AG09309 (cell line): ENCODE measurements at places on chromosomes 4 and X.

GRCh38 chr4:123580981-123581664, 184.5 kb downstream of the SPRY1 start:
- no peak for DNase-seq

DNA sequence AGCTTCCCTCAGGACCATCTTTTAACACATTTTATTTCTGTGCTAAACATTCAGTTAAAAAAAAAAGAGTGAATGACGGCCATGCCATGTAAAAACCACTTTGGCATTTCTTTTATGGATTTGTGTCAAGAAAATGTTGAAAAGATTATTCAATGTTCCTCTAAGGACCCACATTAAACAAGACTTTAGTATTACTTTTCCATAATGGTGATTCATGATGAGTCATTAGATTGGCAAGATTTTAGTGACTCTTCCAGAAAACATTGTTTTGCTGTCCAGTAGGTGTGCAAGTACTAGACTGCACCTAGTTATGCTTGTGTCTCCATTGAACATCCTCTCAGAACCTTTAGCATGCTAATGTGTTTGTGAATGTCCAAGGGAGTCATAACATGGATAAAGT, 748.6 kb downstream of the STPG2 start:
- no peak for DNase-seq

GRCh38 chrX:1609762-1610161, 5.1 kb upstream of the ASMT start:
- no peak for DNase-seq

- no peak for DNase-seq
These were observed 175.8 kb upstream of the TECRL start for GRCh38 chr4:64584981-64585557.

DNA sequence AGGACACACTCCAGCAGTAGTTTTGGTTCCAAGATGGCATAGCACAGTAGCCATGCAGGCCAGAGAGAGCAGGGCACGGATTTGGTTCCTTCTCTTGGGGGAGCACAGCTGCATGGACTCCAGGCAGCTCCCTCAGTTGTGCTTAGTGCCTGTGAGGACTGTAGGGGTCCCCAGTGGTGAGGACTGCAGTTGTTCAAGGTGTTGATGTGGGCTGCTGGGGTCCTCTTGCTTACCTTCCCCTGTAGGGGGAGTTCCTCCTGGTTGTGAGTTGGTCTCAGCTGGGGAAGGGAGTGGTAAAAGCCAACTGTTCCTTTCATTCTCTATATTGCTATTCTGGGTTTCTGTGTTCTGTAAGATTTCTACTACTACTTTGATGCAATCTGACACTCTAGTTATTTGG, 606.5 kb downstream of the MAGEB5 start:
- DNase-seq = no peak

GRCh38 chr4:53928825-53929224, 135.6 kb downstream of the CHIC2 start:
- peak; percentile 68 for DNase-seq

DNA sequence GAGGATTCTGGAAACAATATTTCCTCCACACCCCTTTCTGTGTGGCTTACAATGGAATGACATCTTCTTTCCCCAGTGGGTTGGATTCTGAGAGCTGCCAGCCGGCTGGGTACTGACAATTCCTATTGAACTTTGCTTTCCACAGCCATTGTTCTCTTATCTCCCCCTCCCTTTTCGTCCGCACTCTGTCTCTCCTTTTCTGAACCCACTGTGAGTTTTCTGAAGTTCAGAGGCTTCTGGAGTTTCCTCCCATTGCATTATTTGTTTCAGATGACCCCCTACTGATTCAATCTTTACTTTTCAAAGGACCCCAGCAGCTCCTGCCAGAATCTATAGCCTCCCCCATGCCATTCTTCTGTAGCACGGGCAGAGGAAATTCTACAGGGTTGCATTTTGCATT, 10.4 kb downstream of the SMPX start:
- no peak for DNase-seq

DNA sequence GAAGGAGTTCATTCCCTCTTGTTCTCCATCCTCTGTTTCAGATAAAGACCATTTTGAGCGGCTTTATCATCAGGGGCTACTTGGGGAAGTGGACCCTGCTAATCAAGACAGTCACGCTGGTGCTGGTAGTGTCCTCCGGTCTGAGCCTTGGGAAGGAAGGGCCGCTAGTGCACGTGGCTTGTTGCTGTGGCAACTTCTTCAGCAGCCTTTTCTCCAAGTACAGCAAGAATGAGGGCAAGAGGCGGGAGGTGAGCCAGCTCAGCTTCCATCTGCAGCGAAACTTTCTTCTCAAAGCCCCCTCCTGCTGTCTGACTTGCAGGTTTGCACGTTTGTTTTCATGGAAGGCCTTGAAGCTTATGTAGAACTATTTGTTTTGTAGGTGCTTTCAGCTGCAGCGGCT, 49.5 kb downstream of the CLCN4 start:
- no peak for DNase-seq

DNA sequence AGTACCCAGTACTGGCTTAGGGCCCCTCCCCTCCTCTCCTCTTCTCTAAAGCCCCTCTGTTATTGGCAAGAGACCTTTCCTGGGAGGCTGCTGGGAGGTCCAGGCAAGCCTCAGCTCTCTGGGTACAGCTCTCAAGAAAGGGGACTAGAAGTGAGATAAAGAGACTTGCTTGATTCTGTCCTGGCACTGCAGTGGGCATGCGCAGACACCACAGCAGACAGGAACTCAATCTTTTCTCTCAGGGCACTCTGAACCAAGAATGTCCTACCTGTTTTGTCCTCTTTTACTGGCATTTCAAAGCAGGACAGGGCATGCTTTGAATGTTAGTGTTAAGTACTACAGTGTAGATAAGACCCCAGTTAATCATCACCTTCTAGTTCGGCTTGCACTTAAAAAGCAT, 74.9 kb downstream of the NYX start:
- no peak for DNase-seq

GRCh38 chrX:130637591-130637990, 235.8 kb downstream of the RBMX2 start:
- DNase-seq = peak; percentile 11

DNA sequence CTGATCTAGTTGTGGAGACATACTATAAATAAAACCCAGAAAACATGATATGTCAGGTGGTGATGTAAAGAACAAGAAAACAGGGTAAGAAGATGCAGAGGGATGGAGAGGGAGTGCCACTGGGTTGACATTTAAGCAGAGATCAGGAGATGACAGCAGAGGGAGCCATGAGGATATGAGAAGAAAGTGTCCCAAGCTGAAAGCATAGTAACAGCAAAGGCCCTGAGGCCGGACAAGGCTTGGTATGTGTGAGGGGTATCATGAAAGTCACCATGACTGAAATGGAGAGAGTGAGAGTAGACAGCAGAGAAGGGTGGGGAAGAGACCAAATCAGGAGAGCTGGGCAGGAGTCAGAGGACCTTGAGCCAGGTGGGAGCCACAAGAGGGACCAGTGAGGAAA, 3.4 kb downstream of the GPKOW start:
- no peak for DNase-seq
